Smooth muscle cell of the umbilical artery (primary cell): ENCODE measurements at places on chromosomes 2 and 18. TPM values are rescaled to one million over a fixed set of nuclear protein-coding genes. Genes with fewer than 3 reads are reported as not detected.

MAPRE2 gene
- total RNA-seq, result 15.4 and 24.7 TPM in 2 replicates

PRKAG3 gene
- not detected in 2 replicates for total RNA-seq

NBAS gene
- total RNA-seq, result 135 and 150 TPM in 2 replicates

RGPD5 gene
- total RNA-seq, result 56.1 and 62.6 TPM in 2 replicates

HJURP gene
- total RNA-seq, result 1.5 and 9.4 TPM in 2 replicates

BCL2L11 gene
- 1.5 and 4.8 TPM in 2 replicates for total RNA-seq

SGO2 gene
- total RNA-seq, result 2.1 and 11.9 TPM in 2 replicates

HOXD10 gene
- 18.4 and 19.4 TPM in 2 replicates for total RNA-seq

PLA2R1 gene
- 8.0 TPM in 2 replicates for total RNA-seq
